ENCODE measurements at places on chromosomes 13 and 19.
A peak's percentile ranks its signal among the peaks of the same experiment; 100 is the strongest.

GRCh38 chr13:102470283-102470917 lies 68.6 kb upstream of the FGF14 start:
- no peak for DNase-seq

- DNase-seq = no peak
Observed at GRCh38 chr13:113974304-113975281, 717 bp upstream of the C13orf46 start.

GRCh38 chr13:113633485-113633873 lies 24.5 kb downstream of the ATP4B start:
- no peak for DNase-seq

DNA sequence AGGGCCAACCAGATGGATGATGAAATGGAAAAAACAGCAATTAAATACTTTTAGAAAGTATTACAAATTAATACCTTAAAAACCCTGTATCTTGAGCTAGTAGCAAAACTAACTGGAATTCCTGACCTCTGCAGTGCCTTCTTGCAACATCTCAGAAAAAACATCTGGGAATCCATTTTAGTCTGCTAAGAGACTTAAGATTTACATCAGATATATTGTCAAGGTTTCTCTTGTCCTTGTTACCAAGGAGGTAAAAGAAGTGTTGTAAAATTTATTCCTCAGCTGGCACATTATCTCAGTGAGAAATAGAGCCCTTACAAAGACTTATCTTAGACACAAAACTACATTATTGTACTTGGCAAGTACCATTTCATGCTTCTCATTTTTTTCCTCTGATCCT lies 18.5 kb downstream of the KCNRG start:
- no peak for DNase-seq

DNA sequence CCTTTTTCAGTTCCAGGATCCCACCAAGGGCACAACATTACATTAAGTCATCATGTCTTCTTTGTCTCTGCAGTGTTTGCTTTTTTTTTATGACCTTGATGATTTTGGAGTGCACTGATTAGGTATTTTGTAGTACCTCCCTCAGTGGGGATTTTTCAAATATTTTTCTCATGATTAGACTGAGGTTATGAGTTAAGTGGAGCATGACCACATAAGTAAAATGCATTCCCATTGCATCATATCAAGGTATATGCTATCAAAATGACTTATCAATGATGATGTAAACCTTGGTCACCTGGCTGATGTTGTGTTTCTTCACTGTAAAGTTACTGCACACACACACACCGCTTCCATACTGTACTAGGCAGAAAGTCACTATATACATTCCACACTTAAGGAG lies 96.7 kb upstream of the TRPC4 start:
- no peak for DNase-seq

DNA sequence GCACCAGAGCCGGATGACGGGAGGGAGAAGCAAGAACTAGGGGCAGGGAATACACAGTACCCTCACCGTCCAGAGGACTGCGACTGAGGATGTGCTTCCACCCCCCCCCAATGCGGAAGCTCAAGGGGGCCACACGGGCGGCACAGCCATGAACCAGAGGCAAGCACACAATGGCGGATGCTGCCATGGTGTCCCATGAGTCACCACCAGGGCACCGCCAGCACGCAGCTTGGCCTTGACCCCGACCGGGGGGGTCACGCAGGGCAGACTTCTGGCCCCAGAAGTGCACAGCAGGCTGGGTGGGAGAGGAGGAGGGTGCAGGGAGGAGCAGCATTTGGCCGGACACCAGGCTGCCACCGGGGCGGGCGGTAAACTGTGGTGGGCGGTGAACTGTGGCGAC lies 83.5 kb upstream of the ZNF254 start:
- DNase-seq = no peak

- no peak for DNase-seq
Observed at GRCh38 chr13:106462710-106463109, 72.8 kb downstream of the EFNB2 start.

GRCh38 chr19:35729763-35730162 lies 12.0 kb downstream of the KMT2B start:
- no peak for DNase-seq

GRCh38 chr19:40365613-40366401 lies 17.3 kb downstream of the PLD3 start:
- peak; percentile 64 for DNase-seq

- DNase-seq = no peak
Observed at GRCh38 chr13:74409551-74409950, 275.3 kb upstream of the KLF12 start.

DNA sequence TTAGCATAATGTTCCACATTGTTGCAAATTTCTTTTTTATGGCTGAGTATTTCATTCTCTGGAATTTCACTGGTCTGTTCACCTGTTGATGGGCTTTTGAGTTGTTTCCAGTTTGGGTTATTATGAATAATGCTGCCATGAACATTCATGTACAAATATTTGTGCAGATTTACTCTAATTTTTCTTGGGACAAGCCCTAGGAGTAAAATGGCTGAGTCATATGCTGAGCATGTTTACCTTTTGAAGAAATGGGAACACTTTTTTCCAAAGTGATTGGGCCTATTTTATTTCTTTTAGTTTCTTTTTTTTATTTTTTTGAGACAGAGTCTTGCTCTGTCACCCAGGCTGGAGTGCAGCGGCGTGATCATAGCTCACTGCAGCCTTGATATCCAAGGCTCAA lies 4.7 kb upstream of the FBL start:
- DNase-seq = no peak

DNA sequence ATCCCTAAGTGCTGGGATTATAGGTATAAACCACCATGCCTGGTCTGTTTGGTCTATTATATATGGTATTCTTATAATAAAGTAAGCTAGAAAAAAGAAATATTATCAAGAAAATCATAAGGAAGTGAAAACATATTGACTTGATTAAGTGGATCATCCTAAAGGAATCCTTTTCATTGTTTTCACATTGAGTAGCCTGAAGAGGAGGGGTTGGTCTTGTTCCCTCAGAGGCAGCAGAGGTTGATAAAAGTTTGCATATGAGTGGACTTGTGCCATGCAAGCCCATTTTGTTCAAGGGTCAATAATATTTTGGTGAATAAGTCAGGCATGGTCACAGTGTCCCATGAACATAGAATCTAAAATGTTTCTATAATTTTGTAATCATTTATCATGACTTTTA lies 52.7 kb downstream of the ZNF627 start:
- DNase-seq = no peak

GRCh38 chr13:46492946-46493345 lies 60.0 kb upstream of the LRCH1 start:
- DNase-seq = no peak

GRCh38 chr13:105035092-105035491 lies 1500.4 kb downstream of the EFNB2 start:
- DNase-seq = no peak

DNA sequence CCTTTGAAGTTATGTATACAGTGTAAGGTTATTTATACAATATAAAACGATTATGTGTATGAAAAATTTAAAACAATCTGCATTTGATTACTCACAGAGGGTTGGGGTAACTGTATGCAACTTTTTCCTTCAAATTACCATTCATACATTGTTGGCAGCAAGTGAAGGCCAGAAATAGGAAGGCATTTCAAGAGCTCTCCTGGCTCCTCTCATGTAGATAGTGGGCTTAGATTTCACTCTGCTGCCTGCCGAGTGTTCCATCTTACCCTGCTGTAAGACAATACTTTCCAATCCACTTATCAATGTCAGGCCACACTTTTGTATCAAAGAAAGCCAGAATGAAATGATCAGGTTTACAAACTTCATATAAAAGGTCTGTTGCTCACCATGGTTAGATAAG lies 245.2 kb downstream of the DNAJC15 start:
- no peak for DNase-seq

DNA sequence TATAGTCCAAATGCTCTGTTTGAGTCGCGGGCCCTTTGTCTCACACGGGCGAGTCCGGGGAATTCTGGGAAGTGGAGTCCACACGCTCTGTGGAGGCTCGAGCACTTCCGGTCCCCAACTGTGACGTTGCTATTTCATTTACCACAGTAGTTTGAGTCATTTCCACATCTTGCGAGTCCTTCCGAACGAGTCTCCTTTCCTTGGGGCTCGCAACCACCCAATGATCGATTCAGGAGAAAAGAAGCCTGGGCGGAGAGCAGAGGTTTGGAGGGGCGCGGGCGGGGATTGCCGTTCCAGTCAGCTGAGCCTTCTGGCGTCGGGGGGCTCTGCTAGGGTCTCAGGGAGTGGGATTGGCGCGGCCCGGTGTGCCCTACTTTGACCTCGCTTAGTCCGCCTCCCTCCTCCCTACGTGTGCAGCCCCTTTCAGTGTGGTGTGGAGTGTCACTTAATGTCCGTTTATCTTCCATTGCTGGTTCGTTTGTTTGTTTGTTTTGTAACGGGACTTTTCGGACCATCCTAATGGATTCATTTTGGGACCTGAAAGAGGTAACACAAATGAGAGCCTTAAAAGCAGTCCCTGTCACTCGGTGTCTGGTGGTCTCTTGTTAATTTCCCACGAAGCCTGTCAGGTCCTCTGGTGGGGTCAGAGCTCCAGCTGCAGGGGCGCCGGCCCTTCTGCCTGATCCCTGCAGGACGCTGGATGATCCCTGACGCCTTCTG lies at the start of gene ZNF222:
Gene ZNF222 (plus strand): TSS at position 163 of the 720 bp plus-strand sequence. CDS start 58 bp downstream, at position 221.
- DNase-seq = peak; percentile 58

GRCh38 chr19:1410136-1410786 lies 2.9 kb downstream of the DAZAP1 start:
- DNase-seq = no peak

GRCh38 chr13:43786766-43787517 lies at the start of gene ENOX1:
ENOX1 (minus strand) TSS chr13:43786972.
- peak; percentile 17 for DNase-seq

DNA sequence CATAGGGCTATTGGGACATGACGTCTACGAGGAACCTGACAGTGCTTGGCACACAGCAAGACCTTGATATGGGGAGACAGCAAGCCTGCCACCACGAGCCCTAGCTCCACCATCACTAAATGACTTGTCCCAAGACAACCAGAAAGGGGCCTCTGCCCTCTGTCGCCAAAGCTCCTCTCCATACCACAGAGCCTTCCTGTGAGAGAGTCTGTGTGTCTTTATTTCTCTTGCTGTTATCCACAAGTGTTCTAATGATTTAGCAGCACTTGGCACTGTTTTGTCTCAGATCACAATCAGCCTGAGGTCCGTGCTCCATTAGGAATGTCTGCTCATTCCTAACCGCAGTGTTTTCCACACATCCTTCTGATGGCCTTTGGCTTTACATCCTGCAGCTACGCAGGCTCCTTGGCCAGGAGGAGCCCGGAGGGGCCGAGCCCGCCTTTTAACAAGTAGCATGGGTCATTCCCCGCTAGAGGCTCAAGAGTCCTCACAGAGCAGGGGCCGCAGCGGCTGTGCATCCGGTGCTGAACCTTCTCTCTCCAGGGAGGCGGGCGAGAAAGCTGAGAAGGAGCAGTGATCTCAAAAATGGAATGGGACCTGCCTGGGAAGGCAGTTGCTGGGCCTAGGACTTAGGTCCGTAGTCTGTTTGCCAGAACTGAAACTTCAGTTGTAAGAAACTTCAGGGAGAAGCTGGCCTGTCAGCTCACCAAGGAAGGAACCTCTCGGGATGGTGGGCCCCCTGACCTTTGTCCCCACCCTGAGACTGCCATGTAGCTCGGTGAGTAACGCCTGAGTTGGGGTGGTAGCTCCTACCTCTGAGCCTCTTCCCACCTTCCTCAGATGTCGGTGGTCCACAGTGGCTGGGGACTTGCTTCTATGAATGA lies 61.1 kb upstream of the HMGB1 start:
- DNase-seq = no peak

DNA sequence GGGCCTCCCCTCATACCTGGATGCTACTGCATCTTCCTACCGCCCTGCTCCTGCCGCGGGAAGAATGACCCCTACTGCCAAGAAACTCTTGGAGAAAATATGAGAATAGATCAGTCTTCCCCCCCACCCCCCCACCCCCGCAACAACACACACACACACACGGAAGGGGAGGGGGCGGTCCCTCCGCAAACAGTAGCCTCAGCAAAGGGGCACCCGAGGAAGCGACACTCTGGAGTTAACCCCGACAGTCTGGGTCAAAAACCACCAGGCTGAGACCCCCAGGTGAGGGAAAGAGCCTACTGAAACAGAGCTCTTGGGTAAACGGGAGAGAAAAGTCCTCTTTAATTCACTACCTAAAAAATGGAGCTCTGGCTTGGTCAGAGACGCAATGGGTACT lies 1.2 kb downstream of the MED26 start:
- no peak for DNase-seq

DNA sequence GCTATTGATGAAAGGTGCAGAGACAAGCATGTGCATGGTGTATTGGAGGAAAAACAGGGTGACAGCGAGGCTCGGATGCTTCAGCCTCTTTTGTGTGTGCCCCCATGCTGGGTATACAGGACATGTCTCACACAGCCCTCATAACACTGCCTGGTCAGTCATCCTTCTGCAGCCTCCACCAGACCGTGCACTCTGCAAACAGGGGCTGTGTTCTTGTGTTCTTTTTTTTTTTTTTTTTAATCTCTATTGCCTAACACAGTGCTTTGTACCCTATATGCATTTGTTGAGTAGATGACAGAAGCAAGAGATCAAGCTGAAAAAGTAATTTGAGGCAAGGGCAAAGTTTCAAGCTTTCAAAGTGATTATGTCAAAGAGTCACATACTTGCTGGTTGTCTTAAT lies 367.2 kb upstream of the SLITRK1 start:
- no peak for DNase-seq

DNA sequence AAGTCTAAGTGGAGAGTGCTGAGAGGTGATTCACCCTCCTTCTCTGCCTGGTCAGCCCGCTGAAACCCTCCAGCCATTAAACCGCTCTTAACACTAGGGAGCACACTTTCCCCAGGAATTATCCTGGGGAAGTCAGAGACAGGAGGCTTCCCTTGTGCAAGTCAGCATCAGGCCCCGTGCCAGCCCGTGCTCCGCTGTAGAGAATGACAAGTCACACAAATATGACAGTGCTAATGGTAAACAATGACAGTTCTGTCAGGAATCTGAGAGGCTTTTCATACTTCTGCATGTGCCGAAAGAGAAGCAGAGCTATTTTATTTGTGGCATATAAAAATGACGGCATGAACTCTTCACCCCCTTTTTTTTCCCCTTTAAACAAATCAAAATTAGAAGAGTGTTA lies 816.9 kb upstream of the SLC10A2 start:
- no peak for DNase-seq

- no peak for DNase-seq
Observed at GRCh38 chr19:17070421-17070820, 4.8 kb downstream of the HAUS8 start.

DNA sequence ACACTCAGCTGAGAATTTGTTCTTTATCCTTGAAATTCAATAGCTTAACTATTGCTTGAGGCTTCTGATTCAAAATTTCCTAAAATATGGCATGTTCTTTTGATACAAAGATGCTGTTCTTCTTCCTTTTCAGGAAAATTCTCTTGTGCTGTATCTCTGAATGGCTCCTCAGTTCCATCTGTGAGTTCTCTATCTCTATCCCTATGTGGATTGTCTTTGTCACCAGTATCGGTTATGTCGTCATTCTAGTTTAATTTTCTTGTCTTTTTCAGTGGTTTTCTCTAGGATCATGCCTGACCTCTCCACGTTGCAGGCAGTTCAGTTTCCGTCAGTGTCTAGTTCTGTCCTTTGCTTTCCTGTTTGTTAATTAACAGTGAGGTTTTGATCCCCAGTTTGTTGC lies 104.6 kb upstream of the GJB6 start:
- no peak for DNase-seq
